Stimulated activated naive CD8-positive, alpha-beta T cell treated with anti-CD3 and anti-CD28 coated beads, Interleukin-15, Interleukin-2, amounts not matched to agents 100 U/mL and 50 U/mL, for 24 hours (primary cell): ENCODE measurements at places on chromosomes 5 and 9.

DNA sequence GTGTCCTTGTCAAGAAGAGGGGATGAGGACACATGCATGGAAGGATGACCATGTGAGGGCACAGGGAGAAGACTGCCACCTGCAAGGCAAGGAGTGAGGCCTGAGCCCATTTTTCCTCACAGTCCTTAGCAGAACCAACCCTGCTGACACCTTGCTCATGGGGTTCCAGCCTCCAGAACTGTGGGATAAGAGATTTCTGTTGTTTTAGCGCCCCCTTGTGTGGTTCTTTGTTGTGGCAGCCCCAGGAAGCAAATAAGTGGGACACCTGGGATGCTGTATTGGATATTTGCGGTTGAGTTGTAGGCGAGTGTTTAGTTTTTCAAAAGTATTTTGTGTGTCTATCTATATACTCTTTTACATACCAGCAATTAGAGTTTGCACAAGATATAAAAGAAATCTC lies 206.4 kb downstream of the NXNL2 start:
- peak; percentile 30 for DNase-seq

DNA sequence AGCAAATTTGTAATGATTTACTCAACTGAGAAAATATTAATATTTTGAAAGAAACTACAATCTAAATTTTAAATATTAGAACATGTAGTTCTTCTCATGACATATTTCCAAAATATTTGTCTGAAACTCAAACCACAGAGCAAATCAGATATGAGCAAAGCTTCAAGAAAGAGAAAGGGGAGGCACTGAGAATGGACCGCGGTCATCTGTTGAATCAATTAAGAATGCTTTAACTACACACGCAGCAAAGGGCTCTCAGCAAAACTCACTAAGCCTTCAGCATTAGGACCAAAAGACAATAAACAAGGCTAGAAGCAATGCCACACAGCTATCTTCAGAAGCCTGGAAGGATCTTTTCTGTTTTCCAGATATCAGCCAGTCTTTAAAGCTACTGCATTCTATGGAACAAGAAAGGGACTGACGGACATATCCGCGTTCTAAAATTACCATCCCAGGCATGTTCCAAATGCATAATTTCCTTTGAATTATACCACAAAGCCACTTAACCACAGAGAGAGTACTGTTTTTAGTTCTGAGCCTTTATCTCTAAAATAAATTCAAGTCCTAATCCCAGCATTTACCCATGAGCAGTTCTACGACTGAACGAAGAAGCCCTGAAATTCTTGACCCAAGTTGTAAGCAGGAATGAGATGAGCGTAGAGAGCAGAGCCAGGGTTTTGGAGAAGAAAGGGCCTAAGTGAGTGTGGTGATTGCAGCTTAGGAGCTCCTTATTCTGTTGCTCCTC lies 513.5 kb downstream of the AGTPBP1 start:
- DNase-seq, result no peak

GRCh38 chr5:145975361-145976066 lies 39.1 kb downstream of the SH3RF2 start:
- no peak for DNase-seq

DNA sequence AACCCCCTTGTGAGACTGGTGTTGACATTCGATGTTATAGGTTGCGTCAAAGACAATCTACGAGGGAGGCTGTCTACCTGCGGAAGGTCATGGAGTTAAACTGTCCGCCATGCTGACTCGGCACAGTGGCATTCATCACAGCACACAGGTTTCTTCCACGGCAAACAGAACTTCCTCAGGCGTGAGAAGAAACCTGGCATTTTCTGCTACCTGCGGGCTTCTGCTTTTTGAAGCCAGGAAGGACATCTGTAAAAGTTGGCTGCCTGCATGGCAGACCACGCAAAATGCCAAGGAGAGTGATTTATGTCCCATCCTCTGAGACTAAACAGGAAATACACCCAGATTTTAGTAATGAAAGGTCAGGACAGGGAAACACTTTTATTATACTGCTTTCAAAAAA lies 809.8 kb upstream of the NUDT12 start:
- no peak for DNase-seq

DNA sequence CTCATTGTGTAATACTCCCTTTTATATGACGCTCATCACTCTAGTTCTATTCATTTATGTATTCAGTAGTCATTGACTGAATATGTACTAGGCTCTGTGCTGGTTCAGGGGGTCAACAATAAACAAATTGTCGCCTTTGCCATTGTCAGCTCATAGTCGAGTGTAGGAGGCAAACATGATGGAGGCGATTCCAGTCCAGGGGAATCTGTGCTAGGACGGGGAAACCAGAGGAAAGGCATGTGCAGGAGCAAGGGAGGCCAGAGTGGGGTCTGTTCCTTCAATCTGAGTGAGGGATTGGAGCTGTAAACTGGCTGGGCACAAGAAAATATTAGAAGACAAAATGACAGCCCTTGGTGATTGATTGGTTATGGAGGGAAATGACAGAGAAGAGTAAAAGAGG lies 83.9 kb downstream of the ANGPTL2 start:
- DNase-seq, result no peak

GRCh38 chr5:76831110-76831452 lies 12.3 kb downstream of the F2RL1 start:
- peak; percentile 36 for DNase-seq

DNA sequence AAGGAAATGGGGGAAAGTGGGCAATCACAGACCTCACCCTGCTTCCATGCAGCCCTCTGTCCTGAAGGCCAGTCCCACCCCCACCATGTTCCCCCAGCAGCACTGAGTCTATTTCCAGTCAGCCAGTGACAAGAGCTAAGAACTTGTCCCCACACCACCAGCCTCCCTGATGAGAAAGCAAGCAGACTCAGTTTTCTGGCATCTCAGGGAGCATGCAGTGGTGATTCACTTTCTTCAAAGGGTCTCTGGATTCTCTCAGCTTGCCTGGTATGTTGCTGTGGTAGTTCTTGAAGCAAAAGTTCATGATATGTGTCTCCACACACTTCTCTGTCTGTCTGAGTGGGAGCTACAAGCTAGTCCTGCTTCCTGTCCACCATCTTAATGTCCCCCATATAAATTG lies 799.9 kb upstream of the TYRP1 start:
- no peak for DNase-seq

- DNase-seq, result no peak
Measured at GRCh38 chr9:16150501-16150900, 597.7 kb downstream of the CCDC171 start.

DNA sequence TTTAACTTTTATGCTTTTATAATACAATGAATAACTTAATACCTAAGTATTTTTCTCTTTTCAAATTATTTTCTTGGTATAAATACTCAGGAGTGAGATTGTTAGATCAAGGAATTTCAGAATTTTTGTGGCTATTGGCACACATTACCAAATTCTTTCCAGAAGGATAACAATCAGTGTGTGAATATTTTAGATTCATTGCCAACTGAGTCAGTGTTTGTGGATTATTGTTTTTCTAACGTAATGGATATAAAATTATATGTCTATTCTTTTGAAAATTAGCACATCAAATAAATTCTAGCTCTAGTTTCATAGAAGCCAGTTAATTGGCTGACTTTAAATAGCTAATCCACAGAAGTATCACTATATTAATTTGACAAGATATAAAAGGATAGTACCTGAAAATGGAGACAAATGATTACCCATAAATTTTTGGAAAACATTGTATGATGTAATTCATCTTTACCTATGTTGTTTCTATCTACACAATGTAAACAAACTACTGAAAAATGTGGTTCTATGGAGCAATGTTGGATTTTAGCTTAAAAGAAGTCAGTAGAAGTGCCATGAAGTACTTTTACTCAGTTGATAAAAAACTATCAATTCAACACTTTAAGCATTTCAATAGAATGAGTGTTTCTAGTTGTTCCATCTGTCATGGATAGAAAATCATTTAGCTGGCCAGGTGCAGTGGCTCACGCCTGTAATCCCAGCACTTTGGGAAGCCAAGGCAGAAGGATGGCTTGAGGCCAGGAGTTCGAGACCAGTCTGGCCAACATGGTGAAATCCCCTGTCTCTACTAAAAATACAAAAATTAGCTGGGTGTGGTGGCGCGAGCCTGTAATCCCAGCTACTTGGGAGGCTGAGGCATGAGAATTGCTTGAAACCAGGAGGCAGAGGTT lies 185.1 kb downstream of the ADAMTSL1 start:
- no peak for DNase-seq

GRCh38 chr5:1474866-1475543 lies 29.8 kb upstream of the SLC6A3 start:
- DNase-seq, result no peak

- DNase-seq, result no peak
Measured at GRCh38 chr5:59275170-59275509, 618.4 kb downstream of the PDE4D start.

DNA sequence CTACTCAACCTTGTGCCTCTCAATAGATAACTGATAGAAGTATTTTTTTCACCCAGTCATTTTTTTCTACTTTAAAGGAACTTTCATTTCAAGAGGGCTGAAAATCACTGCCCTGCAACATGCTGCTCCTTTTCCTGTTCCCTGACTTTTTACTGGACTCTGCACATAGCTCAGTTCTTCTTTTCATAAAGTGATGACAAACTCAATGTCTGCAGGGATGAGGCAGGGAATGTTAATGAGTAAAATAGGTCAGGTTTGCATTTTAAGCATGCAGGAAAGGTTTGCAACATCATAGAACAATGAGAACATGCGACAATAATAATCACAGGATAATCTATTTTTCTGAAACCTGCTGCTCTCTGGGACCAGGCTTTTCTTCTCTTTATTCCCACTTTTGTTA lies 172.2 kb upstream of the SGCD start:
- no peak for DNase-seq

GRCh38 chr9:73872701-73873100 lies 624.4 kb upstream of the RORB start:
- DNase-seq, result no peak

- DNase-seq, result no peak
Measured at GRCh38 chr5:131821221-131821620, 24.4 kb upstream of the FNIP1 start.

DNA sequence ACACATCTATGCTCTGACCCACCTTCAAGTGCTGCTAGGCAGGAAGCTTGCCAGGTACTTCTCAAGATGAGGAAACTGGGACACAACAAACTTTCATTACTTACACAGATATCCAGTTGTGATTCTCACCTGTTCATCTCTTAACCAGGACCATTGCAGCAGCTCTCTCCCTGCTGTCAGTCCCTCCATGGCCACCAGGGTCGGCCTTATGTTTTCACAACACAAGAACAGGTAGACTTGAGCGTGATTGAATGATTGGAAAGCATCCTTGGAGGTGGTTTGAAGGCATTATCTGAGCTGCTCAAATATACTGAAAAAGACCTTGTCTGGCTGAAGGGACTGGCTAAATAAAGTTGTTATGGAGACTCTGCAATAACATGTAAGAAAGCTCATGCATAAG lies 94.4 kb downstream of the MTREX start:
- DNase-seq, result no peak

DNA sequence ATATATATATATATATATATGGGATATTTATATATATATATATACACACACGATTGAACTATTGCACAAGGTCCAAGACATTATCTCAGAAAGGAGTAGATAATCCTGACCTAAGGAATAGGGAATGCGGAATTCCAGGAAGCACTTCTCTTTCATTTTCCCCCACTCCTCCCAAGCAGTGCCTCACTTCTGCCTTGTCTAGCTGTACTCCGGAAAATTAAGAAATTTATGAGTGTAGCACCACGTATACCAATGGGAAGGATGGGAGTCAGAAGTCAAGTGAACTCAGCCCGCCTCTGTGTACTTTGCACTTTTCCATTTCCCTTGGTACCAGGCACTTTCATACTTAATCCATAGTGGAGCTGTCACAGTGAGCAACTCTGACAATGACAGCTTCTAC lies 10.9 kb downstream of the SLC36A1 start:
- no peak for DNase-seq

DNA sequence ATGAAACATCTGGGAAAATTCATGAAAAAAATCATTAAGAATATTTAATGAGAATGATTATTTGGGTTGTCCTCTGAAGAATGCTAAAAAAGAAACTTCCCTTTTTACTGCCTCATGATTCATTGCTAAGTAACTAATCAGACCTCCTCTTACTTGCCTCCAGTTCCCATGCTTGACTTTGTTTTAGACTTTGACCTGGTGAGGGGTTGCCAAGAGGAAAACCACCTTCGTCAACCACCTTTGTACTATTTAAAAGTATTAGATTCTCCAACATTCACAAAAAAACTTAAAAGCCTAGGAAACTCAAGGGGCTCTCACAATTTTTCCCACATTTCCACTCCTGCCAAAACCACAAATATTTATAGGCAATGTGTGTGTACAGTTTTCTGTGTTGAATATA lies 115.2 kb upstream of the ST8SIA4 start:
- DNase-seq, result no peak

DNA sequence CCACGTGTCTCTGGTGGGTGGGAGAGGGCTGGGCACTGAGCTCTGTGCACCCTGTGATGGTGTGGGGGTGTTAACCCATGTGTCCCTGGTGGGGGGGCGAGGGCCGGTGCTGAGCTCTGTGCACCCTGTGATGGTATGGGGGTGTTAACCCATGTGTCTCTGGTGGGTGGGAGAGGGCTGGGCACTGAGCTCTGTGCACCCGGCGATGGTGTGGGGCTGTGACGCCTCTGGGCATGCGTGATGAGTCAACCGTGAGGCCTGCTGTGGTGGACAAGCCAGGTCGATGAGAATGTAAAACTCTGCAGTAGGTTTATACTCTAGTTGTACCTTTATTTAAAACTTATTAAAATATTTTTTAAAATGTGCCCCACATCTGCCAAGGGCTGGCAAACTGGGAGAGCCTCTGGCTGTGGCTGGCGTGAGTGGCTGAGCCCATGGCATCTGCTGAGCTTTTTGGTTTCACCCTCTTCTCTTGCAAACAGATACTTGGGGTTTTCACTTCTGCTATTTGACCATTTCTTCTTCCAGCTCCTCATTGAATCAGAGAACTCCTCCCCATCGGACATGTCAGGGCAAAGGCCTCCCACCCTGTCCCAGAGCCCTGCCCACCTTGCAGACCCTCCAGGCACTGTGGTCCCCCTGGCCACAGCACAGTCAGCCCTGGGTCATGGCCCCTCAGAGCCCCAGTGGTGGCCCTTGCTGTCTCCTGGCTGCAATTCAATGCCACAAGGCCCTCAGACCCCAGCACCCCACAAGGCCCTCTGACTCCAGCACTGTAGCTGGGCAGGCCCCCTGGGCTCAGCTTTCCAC lies 18.5 kb upstream of the EXOC3 start:
- DNase-seq, result no peak

DNA sequence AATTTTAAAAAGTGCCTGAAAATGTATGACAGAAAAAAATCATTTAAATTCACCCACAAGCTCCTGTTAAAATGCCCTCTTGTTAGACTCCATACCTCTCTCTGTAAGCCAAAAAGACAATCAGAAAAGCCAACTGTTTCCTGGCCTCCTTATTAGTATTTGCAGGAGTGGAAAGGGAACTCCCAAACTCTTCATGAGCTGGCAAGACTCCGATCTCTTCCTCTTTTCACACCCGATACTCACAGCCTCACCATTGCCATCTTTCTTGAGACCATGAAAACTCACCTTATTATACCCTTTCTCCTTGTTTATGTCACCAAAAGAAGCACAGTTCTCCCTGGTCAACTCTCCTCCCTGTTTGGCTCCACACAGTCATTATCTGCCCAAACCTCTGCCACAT lies 197.8 kb downstream of the DMAC1 start:
- DNase-seq, result no peak
